Sciatic nerve (tissue), 2 donors: ENCODE measurements at places on chromosomes 1 and 21. TPM values are rescaled to one million over a fixed set of nuclear protein-coding genes. Genes with fewer than 3 reads are reported as not detected.

DNA sequence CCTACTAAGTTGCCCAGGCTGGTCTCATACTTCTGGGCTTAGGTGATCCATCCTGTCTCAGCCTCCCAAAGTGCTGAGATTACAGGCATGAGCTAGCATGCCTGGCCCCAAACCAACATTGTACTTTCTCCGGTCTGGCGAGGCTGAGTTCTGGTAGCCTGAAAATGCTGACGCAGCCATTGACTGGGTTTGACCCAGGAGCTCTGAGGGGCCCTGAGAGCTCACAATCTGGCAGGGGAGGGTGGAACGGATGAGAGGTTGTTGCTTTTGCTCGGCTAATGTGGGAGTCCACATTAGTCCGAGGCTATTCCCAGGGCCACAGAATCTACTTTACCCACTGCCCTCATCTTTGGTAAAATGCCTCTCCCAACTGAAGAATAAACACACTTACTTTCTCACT, 35.1 kb upstream of the PARP1 start:
- DNase-seq, result no peak

- DNase-seq, result no peak
These were observed 1.6 kb downstream of the PALMD start for GRCh38 chr1:99647490-99647889.

The FGR gene
- 15.3 TPM for total RNA-seq

GRCh38 chr1:24555591-24556413, at the start of gene NCMAP:
NCMAP (plus strand) TSS chr1:24556087; CDS start chr1:24595431, 39,344 bp downstream.
- DNase-seq, result peak; percentile 63

The LRRC3 gene
- 6.8 TPM for total RNA-seq

DNA sequence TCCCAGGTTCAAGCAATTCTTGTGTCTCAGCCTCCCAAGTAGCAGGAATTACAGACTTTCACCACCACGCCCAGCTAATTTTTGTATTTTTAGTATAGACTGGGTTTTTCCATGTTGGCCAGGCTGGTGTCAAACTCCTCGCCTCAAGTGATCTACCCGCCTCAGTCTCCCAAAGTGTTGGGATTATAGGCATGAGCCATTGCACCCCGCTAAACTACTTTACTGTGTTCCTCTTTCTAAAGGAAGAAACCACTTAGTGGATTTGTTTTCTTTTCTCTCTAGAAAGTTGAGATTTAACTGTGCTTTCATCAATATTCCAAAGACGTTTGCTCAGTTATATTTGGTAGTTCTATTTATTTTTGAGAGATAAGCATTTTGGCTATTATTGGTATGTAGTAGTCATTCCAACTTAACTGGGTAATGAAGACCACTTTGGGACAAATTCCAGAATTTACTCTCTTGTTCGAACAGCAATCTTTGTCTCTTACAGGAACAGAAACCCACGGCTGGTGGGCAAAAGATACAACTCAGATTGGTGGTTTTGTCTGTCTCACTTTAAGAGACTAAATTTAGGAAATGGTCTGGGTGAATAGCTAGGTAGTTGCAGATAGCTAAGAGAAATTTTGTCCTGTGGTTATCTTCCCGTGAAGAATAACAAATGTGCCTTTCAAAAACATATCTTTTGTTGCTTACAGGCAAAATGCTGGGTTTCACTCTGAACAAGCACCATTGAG, 103.5 kb upstream of the CD55 start:
- DNase-seq, result no peak

- DNase-seq, result no peak
These were observed 36.9 kb upstream of the NEK7 start for GRCh38 chr1:198119906-198120305.

The ZMYND12 gene
- 1.6 TPM for total RNA-seq

The DCST1 gene
- total RNA-seq, result 0.31 TPM

The GNPAT gene
- total RNA-seq, result 35.7 TPM

The CD1E gene
- total RNA-seq, result not detected

- peak; percentile 84 for DNase-seq
These were observed 49.3 kb downstream of the ADAMTS1 start for GRCh38 chr21:26795866-26796329.
